ENCODE measurements at places on chromosomes 6 and 20.

DNA sequence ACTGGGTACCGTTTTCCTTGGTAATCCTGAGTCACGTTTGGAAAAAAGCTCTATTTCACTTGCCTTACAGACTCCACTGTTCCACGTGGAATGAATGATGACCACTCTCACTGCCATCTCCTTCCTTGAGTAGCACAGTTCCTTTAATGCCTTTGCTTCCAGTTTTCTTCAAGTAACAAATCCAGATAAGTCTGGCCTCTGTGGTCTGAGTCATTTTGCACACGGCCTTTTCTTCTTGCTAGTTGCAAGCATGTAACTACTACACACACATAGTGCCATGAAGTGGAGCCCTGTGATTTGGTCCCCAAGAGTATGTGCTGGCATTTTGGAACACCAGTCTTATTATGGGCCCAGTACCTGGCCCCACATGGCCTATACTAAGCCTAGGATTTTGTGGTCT lies 182.8 kb downstream of the SASH1 start:
- no peak for DNase-seq

DNA sequence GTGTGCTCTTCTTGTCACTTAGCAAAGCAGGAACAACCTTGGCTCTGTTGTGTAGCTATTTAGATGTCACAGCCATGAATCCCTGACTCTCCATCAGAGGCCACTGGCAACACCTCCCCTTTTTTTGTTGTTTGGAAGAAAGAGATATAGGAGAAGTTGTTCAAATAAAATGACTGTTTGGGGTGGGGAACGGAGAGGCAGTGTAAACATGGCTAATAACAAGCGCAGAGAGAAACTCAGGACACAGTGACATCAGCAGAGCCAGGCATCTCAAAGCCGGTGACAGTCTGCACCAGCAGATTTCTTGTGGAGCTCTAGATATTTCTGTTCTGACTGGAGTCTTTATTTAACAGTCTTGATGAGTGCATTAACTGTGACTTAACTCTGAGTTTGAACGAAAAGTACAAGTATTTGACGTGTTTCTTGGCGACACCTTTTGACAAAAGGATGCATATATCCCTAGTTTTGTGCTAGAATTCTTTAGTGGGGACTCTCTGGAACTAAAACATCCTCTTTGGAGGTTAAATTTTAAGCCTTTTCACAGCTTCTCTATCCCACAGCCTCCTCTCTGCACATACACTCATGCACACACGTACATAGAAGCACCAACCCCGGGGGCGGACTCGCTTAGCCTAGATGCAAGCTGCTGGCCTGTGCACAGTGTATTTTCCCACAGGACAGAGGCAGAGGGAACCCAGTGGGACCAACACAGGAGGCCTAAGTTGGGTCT lies 53.8 kb downstream of the ADAT2 start:
- peak; percentile 2 for DNase-seq

DNA sequence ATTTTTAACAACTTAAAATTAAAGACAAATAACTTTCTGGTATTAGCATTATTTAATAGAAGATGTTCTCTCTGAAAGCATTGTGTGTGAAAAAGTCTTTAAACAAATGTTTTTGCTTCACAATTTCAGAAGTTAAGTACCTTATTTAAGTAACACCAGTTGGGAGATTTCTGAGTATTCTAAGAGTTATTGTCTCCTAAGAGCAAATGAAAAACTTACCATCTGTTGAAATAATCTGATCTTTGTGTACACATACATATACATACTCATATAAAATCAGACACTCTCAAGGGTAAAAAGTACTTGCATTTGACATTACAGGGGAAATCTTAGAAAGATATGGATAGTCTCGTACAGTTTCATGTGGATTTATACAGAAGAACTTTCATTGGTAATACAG lies 2.4 kb downstream of the BTBD3 start:
- DNase-seq, result peak; percentile 46

GRCh38 chr6:106858653-106859092 lies 115.9 kb downstream of the CD24 start:
- DNase-seq, result no peak

- no peak for DNase-seq
Observed at GRCh38 chr6:116764961-116765841, at the start of gene FAM162B. Gene FAM162B (minus strand): TSS chr6:116765719. CDS start chr6:116765576, 143 bp downstream.

DNA sequence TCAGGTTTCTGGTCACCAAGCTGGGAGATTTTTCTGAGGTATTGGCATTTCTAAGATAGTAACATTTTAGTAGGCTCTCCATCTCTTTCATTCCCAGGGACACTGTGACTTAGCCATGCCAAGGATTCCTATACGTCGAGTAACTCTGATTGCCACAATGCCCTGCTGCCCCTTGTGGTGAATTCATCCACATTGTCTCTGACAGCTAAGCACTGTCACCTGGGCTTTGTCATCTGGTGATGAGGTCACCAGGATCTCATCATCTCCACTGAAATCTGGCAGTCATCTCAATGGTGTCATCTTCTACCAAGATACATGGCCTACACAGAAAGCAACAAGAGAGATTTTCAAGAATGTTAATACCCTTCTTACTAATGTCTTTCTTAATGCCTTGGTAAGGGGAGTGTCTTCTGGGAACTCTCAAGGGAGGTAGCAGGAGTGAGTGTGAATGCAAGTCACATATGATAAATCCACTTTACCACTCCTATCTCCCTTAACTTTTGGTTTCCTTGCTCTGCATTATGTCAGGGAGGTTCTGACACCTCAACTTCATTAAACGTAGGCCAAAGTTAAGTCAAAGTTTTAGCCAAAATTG lies 246.7 kb downstream of the CD109 start:
- DNase-seq, result no peak

DNA sequence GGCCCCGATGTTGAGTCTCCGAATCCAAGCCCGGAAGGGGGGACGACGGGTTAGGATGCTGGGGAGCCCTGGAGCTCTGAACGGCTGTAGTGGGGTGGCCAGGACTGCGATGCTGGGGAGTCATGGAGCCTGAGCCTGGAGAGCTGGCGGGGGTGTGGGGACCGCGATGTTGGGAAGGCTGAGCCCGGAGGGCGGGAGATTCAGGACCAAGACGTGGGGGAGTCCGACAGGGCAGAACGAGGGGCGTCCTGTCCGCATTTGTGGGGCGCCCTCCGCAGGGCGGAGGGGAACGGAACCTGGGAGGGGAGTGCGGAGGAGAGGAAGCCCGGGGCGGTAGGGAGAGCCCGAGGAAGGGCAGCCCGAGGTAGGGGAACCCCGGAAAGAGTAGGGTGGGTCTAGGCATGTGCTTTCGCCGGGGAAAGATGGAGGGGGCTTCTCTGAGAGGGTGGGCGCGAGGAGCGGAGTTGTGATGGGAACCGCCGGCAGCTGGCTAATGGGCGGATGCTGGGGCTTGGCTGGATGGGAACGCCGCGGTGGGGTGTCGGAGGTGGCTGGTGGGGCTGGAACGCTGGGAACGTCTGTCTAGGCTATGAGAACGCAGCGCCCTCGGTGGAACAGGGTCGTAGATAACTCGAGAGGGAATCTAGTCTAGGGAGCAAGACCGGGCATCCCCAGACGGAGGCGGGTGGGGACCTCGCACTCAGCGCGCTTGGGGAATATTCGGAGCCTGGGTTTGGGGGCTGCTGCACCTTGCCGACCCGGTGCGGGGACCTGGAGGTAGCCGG lies 684 bp downstream of the PAQR8 start:
- peak; percentile 24 for DNase-seq

- DNase-seq, result no peak
Observed at GRCh38 chr20:56229812-56230211, 18.7 kb upstream of the MC3R start.

DNA sequence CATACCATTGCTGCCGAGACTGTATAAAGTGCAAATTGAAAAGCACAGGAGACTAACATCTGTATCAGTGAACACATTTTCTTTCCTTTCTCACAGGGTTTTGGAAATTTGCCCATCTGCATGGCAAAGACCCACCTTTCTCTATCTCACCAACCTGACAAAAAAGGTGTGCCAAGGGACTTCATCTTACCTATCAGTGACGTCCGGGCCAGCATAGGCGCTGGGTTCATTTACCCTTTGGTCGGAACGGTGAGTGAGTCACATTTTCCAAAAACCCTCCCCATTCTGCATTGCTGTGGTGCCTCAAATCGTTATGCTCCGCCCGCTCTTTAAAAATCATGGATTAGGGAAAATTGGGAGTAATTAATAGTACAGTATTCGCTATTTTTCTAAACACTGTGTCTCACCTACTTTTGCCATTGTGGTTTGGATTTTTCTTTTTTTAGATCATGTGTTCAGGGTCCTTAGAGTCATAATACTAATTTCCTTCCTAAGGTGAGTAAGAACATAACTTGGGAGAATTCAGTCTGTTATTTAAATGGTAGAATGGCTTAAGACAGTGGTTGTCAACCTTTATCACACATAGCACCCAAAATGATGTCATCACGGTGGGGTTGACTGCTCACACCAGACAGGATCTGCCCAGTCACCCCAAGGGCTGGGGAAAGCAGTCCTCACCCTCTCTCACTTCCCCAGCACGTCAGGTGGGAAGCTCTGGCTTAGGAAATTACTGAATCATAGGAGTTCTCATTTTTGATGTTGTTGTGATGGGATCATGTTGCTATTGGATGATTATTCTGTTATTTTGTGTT lies 171.6 kb downstream of the MTHFD1L start:
- DNase-seq, result no peak

DNA sequence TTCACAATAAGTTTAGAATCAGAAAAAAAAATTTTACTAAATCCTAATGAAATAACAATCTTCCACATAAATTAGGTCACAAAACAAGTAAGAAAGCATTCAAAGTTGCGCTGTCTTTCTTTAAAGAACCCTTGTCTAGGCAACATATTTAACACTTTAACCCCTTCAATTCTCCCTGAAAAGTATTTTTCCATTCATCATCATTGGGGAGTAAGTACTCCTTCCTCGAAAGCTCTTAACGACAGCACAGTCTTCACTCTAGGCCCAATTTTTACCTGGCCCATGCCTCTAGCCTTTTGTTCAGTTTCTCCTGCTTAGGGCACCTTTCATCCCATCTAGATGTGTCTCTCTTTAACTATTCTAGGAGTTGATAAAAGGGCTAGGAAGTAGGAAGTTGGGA lies 2.6 kb downstream of the TSPYL1 start:
- no peak for DNase-seq

DNA sequence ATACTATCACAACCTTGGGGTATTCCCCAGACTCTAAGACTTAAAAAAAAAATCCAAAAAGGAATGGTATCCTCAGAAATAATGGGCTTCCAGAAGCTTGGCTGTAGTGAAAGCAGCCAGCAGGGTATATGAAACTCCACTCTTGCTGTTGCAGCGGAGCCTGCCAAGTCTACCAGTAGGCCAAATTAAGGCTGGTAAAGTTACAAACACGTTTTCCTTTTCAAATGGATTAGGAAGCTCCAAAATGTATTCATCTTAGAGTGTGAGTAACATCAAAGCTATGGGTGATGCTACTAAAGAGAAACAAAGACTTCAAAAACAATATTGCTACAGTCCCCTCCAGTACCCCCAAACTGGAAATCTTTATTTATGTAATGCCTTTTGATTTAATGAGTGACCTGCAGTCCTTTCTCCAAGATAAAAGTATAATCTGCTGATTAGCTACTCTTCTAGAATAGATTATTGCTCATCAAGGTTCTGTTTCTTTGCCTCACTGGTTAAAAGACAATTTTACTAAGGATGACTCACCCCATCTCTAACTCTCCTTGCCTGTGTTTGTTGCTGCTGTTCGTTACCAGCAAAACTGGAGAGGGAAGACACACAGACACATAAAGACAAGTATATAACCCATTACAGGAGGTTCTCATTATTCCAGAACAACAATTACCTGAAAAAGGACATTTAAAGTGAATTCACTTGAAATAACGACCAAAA lies 84.9 kb downstream of the BTBD9 start:
- DNase-seq, result no peak

DNA sequence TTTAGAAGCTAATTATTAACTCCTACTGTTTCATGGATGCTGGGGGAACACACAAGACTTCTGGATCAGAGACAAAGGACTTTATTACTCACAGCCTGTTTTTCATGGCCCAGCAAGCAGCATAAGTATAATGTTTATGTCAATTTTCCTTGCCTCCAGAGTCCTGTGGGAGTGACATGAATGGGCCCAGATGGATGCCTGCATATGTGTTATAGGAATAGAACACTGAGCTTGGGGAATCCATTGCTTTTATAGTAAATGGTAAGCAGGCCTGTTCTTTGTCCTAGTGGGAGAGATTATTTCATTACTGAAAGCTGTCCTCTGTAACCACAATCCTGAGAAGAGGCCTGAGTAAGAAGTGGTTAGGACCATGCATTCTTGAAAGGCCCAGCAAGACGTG lies 25.6 kb downstream of the BLTP3A start:
- DNase-seq, result no peak

- no peak for DNase-seq
Observed at GRCh38 chr6:18415207-18415606, 28.1 kb downstream of the RNF144B start.

- DNase-seq, result no peak
Observed at GRCh38 chr6:109304284-109305015, 77.8 kb downstream of the CD164 start.

DNA sequence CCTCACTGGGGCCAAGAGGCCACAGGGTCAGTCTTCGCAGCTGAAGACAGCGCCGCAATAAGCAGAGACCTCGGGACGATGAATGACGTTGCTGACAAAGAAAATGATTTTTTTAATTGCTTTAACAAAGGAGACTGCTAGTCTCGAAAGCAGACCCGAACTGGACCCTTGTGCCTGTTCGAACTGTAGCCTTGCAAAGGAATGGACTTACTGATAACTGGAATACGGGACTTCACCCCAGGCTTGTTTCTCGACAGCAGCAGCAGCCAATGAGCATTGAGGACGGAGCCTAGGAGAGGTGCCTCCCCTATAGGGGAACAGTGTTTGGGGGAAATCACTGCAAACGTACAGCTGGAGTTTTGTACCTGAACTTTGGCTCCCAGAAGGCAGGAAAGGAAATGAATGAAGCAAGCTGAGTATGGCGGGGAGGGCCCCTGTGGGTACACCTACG lies 1.3 kb upstream of the TAF4 start:
- DNase-seq, result no peak

DNA sequence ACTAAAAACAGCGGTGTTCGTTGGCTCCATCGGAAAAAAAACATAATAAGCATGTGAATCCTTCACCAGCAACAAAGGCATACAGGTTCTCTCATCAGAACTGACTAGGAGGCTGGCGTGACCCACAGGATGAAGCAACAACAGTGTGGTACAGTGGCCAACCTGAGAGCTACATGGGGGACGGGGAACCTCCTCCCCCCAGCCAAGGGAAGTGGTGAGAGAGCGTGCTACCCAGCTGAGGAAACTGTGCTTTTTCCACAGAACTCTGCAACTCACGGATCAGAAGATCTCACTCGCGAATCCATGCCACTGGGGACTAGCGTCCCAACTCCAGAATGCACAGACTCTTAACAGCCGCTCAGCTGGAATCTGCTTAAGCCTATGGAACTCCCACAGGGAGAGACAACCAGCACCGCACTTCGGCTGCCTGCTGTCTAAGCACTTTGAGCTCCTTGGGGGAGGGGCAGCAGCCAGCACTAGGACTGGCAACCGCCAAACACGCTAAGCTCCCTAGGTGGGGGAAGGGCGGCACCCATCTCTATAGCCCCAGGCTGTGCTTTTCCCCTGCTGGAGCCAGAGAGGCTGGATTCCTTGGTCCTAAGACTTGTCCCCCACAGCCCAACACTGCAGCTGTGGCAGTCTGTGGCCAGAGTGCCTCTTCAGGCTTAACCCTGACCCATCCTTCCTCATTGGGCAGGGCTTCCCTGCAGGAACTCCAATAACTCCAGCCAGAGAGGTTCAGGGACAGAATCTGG lies 538.3 kb upstream of the BTBD3 start:
- no peak for DNase-seq

All from NCI-H748 treated with DMSO at 0.1 percent for 48 hours (cell line).